Activated CD4-positive, CD25-positive, alpha-beta regulatory T cell treated with anti-CD3 and anti-CD28 coated beads, Interleukin-2, amount 50 U/mL, for 24 hours (primary cell): ENCODE measurements at places on chromosomes 6 and 20.

GRCh38 chr6:113381959-113382358 is 475.2 kb upstream of the MARCKS start:
- no peak for ATAC-seq

DNA sequence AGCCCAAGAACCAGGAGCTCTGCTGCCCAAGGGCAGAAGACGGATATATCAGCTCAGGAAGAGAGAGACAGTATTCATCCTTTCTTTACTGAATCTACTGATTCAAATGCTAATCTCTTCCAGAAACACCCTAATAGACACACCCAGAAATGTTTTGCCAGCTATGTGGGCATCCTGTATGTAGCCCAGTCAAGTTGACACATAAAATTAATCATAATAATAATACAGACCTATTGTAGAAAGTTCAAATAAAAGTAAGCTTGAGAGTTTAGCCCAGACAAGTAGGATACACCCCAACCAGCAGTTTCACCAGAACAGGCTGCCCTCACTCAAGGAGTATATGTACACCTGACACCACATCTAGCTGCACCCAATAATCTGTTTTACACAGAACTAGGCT is 73.9 kb upstream of the VGLL2 start:
- no peak for ATAC-seq

DNA sequence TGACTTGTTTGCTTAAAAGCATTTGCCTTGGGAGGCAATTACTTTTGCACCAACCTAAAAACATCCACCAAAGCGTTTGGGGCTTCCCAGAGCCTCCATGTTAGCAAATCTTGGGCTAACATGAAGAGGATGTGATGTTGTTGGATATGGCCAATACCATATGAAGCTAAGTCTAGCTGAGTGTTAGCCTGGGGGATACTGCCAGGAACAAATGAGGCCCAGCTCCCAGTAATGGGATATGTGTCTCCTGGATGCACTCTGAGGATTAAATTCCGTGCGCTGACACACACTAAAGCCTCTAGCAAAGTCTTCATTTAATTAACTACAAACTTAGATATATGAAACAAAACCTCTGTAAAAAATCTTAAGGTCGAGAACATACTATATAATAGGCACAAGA is 35.3 kb upstream of the HBS1L start:
- ATAC-seq, result no peak

GRCh38 chr20:855466-856360 is 22.2 kb downstream of the FAM110A start:
- no peak for ATAC-seq

DNA sequence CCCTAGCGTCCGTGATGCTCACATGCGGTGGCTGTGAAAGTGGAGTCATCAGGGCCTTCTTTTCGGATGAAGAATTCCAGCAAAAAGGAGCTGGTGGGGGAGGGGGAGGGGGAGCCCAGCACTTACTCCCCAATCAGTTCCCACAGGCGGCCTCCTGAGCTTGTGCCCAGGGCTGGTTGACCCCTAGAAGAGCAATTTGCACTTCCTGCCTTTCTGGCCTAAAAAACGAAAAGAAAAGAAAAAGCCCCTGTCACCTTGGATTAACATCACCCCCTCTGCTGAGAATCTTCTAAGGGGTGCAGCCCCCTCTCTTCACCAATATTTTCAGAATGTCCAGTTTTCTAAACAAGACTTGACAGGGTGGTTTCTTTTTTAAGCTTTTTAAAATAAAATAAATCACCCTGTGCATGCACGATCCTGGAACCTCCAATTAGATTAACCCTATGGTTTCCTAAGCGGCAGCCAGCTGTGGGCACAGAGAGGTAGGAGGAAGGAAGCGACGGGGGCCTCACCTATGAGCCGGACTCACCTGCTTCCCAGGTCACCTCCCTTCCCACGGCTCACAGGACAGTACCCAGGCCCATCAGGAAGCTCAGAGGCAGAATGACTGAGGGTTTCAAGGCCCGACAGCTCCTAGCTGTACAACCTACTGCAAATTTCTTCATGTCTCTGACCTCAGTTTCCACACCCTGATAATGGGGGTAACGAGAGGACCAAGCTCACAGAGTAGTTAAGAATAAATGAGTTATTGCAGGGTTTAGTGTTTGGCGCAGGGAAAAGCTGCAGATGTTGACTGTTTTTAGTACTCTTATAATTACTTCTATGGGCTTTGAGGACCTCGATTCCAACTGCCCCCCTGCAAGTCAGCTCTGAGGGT is 10.5 kb upstream of the TGM2 start:
- no peak for ATAC-seq

DNA sequence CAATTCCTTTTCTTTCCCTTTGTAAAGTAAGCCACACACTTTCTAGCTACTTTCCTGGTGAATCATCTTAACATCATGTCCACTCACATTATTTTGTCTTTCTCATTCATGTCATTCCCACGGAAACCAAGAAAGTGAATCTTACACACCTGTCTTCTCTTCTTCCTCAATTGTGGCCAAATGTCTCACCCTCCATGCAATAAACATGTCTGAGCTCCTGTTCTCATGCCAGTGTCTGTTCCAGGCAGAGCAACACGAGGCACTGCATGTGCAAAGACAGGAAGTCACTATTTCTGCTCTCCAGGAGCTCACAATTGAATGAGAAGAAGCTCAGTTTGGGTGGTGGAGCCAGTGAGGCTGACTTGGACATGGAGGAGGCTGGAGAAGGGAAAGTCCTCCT is 29.0 kb upstream of the TMEM244 start:
- peak; percentile 21 for ATAC-seq

- ATAC-seq, result no peak
These were observed 30.5 kb upstream of the HFE start for GRCh38 chr6:26056583-26057350.

DNA sequence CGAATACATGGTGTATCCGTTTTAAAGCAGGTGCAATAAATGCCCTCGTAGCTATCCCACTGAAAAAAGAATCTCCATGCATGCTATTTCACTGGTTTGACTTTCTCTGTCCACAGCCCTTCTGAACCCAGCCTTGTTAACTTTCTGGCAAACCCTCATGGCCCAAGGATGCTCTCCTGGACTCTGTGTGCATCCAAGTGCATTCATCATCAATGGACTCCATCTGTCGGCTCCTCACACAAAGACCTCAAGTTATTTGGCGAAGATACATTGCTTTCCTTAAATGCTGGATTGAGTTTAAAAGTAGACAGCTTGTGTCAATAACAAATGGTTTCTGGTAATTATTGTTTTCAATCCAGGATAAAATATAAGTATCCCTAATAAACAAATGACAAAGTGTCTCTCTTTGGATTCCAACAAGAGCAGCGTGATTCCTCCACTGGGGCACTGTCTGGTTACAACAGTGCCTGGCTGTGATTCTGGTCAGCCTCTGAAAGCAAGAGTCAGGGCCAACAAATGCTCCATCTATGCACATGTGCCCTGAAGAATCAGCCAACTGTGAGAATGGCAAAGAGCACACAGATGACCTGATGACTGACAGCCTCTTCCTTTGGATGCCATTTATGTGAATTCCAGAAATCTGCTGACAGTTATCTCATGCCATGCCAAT is 55.7 kb downstream of the FYN start:
- ATAC-seq, result no peak

- no peak for ATAC-seq
These were observed 33.8 kb downstream of the TOMM6 start for GRCh38 chr6:41821266-41821665.

GRCh38 chr6:157443066-157443800 is 62.2 kb downstream of the ZDHHC14 start:
- ATAC-seq, result no peak
